IPS-NIHi11 (cell line): ENCODE measurements at places on chromosomes 6 and 20.

- no peak for DNase-seq
Measured at GRCh38 chr6:112193117-112193516, 61.2 kb downstream of the LAMA4 start.

DNA sequence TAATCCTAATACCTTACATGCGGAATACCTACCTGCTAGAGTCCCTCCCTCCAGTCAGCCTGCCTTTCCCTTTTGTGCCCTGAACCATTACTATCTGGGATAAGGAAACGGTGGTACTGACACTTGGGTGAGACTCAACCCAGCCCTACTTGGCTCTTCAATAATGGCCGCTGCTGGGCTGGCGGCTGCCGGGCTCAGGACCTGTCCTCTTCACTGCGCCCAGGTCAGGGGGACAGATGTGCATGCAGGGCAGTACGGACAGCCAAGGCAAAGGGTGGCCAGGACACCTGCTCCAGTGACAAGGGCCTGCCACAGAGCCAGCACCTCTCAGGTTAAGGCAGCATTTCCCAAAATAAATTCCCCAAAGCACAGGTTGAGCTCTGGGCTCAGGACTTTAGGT is 29.9 kb downstream of the UBE2V1 start:
- no peak for DNase-seq

- DNase-seq = no peak
Measured at GRCh38 chr6:128446497-128446896, 73.9 kb downstream of the PTPRK start.

DNA sequence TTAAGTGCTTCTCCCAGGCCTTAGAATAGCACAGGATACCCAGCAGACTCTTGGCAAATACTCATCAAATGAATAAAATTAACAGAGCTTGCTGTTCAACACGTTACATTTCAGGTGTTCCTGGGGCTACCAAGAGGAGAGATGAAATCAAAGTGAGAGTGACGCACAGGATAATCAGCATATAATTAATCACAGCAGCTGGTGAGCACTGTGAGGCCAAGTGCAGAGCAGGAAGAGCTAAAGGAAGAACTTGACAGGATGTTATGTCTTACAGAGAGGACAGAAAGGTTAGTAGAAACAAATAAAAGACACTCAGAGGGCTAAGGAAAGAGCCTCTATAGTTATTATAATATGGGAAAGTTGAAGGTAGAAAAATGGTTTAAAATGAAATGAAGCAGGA is 8.8 kb downstream of the PPIL1 start:
- DNase-seq = no peak
